ENCODE measurements at places on chromosomes 1 and 21. TPM values are rescaled to one million over a fixed set of nuclear protein-coding genes. Genes with fewer than 3 reads are reported as not detected.
A peak's percentile ranks its signal among the peaks of the same experiment; 100 is the strongest.

DNA sequence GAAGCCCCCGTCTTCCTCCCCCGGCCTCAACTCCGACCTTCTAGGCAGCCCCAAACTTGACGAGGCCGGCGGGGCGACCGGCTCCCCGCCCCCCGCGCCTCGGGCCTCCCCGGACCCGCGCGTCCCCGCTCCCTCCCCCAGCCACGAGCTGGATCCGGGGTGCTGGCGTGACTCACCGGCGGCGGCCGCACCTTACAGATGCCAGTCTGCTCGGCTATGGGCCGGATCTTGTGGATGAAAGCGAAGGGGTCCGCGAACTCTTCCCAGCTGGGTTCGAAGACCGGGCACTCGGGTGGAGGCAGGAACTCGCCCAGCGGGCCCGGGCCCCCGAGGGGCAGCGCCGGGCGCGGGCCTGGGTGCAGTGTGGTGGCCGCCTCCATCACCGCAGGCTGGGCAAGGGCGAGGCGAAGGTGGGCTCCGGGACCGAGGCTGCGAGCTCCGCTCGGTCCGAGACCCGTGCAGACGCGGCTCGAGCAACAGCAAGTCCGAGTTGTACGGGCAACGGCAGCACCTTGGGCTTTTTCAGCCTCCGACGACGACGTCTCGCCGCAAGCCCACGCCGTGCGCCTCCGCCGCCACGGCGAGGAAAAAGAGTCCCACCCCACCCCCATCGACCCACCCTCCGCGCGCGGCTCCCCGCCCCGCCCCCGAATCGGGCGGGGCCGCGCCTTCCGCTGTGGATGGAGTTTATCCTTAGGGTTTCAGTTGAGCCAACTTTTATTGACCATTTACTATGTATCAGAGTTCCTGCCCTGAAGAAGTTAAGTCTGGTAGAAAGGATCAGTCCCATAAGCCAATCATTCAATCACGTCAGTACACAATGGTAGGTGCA, at the start of gene KDM5B:
Gene KDM5B, minus strand, starts transcription at position 496 of the 832 bp plus-strand sequence. Its CDS starts 116 bp downstream, at position 380.
- peak; percentile 77 for DNase-seq

DNA sequence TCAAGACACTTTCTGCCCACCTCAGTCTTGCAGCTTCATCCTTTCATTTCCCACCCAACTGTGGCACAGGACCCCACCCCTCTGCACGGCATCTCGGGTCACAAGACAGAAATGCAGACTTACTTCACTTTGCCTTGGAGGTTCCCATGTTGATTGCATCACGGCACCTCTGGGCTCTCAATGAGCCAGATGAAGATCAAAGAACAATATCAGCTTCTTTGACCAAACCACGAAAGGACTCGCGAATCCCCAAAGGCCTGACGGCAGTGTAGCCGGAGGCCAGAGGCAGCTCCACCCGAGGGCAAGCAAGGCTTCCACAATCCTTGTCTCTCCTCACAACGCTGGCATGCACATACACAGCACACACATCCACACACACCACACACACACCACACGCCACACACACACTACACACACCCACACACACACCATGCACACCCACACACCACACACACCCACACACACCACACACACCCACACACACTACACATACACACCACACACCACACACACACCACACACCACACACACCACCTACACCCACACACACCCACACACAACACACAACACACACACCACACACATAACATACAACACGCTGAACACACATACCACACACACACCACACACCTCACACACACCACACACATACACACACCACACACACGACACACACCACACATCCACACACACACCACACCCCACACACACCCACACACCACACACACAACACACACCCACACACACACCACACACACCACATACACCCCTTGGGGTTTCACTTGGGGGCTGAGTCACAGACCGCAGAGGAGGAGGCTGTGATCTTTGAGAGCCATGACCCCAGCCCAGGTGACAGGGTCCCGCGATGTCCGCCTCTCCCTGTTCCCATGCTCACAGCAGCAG, 35.8 kb downstream of the UBASH3A start:
- no peak for DNase-seq

DNA sequence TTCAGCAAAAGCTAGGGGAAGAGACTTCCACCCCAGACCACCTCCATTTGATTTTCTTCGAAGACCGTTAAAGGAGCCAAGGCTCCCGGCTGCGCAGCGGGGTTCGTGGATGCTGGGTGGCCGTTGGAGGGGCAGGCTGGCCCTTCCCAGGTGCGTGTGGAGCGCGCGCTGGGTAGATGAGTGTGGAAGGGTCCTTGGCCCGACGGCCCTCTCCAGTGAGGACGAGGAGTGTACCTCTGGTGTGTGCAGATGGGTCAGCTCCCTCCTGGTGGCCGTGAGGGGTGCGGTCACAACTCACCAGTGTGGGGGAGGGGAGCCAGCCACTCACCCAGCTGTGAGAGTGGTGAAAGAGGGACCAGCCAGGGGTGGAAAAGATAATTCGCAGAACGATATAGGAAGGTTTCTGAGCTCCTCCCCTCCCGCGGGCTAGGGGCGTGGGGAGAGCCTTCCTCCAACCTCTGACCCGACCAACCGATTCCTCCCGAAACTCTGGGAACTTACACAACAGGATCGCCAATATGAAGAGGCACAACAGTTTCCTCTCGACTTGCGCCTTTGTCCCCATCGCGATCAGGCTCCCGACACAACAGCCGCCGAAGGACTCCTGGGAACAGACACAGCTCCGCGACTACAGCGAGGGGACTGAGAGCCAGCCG, at the start of gene F11R:
Gene F11R, minus strand, starts transcription at position 644 of the 656 bp plus-strand sequence. Its CDS starts 79 bp downstream, at position 565.
- peak; percentile 89 for DNase-seq

DNA sequence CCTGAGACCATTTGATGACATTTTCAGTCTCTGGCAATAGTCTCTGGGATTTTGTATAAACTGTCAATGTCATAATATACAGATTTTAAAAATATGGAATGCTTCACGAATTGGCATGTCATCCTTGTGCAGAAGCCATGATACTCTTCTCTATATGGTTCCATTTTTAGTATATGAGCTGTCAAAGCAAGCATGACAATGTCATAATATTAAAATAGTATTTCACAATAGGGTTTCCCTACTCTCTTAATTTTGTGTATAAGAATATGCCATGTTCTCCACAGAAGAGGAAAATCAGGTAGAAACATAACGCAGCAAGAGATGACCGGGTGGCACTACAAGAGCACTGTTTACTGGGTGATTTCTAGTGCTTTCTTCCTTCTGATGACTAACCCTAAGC, 8.3 kb upstream of the DIPK1A start:
- DNase-seq: no peak

DNA sequence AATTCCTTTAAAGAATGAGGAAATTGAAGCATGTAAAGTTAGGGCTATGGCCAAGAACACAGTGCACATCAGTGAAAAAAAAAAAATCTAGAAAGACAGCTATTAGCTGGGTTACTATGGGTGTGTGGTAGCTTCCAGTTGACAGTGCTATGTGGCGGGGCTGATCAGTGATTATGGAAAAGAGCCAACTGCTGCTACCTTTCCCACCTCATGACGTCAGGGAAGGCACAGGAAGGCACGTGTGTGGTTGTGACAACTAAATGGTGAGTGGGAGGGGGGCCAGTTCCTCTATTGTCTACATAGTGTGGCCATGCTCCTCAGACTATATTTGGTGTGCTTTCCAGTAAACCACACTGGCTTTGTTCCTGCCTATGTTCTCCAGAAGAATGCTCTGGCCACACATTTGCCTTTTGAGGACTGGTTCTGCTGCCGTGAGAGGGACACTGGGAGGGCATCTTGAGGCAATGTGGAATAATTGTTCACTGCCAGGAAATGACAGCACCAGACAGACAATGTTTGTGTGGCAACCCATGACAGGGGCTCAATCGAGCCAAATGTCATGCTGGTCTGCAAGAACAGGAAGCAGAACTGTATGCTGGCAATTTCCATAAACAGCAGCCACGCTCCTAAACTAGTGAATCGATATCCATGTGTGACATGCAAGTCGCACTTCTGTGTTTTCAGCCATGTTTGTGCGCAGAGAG, 3.0 kb upstream of the SDE2 start:
- DNase-seq: no peak

- DNase-seq: no peak
Measured at GRCh38 chr1:114033216-114033706, 54.0 kb downstream of the OLFML3 start.

GRCh38 chr1:92480813-92481598, 5.7 kb downstream of the GFI1 start:
- DNase-seq: no peak

DNA sequence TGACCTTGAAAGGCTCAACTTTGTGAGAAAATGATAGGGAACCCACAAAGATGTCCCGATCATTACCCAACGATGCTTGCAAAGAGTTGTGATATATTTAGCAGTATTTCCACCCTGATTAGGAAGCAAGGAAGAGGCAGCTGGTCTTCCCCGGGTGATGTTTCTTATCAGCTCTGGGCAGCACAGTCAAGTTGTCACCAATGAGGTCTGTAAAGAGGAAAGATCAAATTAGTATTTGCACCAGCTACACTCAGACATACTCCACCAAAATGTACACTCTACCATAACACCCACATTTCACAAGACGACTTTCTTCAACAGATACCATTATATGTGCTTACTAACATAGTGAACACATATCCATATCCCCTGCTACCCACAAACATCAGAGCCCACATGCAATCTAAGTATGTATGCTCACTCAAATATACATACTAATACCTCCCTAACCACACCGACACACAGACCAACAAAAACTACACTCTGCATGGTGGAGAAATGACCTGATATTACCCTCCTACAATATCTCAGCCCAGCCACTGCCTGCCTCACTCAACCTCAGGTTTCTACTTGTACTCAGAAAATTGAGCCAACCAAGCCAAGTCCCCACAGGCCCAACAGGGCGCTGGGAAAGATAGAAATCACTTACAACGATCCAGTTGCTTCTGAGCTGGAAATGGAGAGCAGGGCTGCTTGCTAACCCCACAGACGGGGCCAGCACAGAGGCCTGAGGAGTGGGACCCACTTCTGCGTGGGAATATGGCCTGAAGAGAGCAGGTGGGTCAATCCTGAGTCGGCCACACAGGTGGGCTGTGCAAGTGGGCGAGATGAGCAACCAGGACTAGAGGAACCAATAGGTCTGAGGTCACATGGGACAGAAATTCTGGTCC, 4.6 kb upstream of the BTG2 start:
- no peak for DNase-seq

- DNase-seq: no peak
Measured at GRCh38 chr1:18322368-18323032, 158.2 kb upstream of the KLHDC7A start.

GRCh38 chr1:69492286-69492685, 75.4 kb upstream of the LRRC7 start:
- DNase-seq: no peak

DNA sequence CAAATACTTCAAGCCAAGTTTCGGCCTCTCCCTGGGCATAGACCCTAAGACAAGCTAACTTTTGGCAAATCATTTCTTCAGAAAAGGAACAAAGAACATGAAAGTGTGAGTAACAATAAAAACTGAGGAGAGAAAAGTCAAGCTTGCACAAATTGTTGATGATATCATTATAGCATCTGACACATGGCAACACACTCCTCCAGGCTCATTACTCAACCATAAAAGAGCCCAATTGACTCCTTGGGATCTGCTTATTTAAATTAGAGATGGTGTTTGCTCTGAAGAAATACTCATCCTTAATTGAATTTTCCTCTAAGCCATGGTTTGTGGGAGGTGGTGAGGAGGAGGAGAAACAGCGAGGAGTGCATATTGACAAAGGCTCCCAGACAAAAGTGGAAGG, 54.5 kb downstream of the TNFSF4 start:
- DNase-seq: no peak

DNA sequence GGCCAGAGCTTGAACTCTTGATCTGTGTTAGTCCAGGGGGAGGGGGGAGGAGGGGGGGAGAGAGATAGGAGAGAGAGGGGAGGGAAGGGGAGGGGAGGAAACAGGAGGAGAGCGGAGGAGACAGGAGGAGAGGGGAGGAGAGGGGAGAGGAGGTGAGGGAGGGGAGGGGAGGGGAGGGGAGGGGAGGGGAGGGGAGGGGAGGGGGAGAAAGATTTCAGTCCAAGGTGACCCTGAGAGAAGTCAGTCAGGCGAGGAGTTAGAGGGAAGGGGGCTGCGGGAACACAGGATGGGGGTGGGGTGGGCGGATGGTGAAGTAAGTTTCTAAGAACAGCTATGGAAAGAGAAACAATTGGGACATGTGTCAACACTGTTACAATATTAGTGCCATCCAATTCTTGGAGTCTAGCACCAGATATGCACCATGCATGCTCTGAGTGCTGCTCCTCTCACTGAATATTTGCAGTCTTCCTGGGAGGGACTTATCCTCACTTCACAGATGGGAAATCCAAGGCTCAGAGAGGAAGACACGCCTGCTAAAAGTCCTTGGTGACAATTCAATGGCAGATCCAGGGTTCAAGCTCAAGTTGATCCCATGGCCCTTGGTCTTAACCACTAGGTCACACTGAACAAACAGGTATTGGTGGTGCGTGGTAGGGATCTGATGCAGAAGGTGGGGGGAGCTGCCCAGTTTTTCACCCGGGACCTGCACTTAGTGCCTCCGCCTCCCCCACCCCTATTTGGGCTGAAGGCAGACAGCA, 42.5 kb upstream of the ECE1 start:
- DNase-seq: no peak

DNA sequence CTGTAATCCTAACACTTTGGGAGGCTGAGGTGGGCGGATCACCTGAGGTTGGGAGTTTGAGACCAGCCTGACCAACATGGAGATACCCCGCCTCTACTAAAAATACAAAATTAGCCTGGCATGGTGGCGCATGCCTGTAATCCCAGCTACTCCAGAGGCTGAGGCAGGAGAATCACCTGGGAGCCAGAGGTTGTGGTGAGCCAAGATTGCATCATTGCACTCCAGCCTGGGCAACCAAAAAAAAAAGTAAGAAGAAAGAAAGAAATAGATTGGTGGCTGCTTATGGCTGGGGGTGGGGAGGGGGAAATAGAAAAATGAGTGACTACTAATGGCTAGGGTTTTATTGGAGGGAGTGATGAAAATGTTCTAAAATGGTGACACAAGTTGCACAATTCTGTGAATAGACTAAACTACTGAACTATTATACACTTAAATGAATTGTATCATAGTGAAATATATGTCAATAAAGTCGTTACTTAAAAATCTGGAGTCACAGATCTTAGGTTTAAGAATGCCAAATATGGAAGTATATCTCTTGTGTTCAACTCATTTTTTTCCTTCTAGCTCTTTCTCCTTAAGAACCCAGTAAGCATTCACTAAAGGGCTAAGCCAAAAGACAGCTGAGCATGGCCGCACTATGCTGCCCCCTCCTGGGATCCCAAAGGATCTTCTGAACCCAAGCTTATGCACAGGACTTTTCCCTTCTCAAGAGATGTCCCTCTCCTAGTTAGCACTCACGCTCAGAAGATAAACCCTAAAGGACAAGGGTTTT, 3.2 kb upstream of the NPL start:
- peak; percentile 71 for DNase-seq

Gene CLDN8
- total RNA-seq: not detected

Gene UBE4B
- total RNA-seq: 40.3 TPM

Gene PADI2
- total RNA-seq: 0.84 TPM

Gene ERG
- not detected for total RNA-seq

Gene RHD
- total RNA-seq: not detected

All from Caco-2 (cell line).